ENCODE measurements at places on chromosomes 1 and 21.

GRCh38 chr1:219443763-219444162 lies 169.1 kb downstream of the ZC3H11B start:
- peak; percentile 79 for DNase-seq

DNA sequence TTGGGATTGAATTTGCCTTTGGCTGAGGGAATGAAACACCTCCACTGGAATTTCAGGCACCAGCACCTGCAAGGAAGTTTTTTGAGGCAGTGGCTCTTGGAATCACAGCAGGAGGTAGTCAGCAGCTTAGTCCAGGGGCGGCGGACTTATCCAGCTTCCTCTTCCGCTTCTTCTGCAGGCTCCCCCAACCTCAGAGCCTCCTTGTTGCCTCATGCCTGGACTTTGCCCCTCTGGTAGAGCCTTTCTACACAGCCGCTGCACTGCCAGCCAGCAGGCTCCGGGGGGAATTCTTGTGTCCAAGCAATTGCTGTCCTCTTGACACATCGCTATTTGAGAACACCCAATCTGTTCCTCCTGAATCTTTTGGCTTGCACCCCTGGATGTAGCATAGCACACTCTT lies 4.4 kb upstream of the RHEX start:
- DNase-seq: no peak

- no peak for DNase-seq
These were observed 252.8 kb downstream of the FOXD2 start for GRCh38 chr1:47690341-47691250.

GRCh38 chr1:183372586-183373230 lies 45.5 kb downstream of the NMNAT2 start:
- no peak for DNase-seq

GRCh38 chr1:41681331-41682098 lies 197.0 kb upstream of the EDN2 start:
- no peak for DNase-seq

GRCh38 chr1:167430134-167430848 lies 88.0 kb downstream of the CD247 start:
- DNase-seq: no peak

GRCh38 chr1:168035345-168035744 lies 98.5 kb upstream of the MPC2 start:
- no peak for DNase-seq

DNA sequence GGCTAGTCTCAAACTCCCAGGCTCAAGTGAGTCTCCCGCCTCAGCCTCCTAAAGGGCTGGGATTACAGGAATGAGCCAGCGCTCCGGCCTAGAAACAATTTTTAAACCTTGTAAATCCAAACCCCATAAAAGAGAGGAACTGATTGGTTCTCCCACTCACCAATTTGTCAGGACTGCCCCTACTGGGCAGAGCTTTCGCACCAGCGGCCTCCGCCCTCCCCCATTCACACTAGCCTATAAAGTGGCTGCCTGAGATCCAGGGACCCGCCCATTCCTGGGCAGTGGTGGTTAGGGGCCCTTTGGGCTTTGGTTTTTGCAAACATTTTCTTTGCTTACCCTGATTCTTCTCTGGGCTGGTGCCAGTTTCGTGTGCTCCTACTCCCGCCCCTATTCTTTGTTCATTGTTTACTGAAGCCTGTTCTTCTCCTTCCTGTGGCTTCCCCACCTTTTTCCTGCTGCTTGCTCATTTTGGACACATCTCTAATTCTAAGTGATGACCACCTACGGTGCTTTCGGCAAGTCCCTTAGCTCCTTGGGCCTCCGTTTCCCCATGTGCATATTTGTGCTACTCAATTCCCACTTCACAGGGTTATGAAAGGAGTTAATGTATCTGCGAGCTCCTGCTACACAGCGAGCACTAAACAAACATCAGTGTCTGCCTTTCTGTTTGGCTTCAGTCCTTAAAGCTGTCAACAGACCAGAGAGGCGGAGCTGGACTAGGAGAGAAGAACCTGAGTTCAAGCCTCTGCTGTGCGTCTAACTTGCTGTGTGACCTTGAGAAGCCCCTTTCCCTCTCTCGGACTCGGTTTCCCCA lies 39.8 kb upstream of the CLIC4 start:
- DNase-seq: peak; percentile 99

GRCh38 chr1:76715474-76715873 lies 151.8 kb upstream of the ST6GALNAC5 start:
- DNase-seq: no peak

DNA sequence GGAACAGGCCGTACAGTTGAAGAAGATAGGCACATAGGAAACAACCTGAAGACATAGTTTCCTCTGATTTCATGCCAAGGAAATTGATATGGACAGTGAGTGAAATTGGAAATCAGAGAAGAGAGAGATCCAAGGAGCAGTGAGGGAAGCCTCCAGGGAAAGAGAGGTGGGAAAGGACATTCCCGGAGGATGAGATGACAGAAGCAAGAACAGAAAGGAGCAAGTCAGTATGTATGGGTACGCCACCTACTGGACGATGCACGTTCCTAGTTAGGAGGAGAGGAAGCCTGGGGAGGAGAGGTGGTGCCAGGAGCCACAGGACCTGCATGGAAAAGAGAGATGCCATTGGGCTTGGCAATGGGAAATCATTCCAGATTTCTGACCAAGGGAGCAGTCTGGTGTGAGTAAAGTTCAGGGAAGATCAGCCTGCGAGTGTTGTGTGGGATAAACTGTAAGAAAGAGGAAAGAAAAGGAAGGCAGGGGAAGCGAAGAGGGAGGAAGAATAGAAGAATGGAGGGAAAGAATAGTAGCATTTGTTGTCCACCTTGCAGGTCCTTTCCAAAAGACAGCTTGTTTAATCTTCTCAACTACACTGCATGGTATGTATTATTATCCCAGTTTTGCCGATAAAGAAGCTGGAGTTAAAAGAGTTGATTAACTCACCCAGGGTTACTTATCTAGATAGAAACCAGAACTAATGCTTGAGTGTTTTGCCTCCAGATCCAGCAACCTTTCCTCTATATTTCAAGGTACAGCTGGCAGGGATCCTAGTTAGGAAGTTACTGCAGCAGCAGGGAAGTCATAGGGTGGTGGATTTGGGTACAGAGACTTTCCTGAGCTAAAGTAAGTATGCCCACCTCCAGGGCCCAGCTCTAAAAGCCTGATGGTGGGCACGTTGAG lies 27.4 kb downstream of the C1orf116 start:
- peak; percentile 84 for DNase-seq

DNA sequence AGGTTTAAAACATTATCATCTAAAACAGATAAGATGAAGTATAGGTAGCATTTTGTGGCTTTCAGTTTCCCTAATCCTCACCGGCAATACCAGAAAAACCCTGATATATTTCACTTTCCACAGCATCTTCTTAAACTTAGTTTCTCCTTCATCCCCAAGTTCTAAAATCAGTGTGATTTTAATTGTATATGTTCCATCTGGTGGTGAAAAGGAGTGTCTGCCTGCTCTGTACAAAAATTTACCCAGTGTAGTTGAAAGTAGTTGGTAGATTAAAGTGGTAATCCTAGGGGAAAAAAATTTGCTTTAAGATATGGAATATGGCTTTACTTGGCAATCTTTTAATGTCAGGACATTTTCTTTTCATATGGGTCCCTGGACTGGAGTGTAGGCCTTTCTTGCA lies 74.3 kb downstream of the CEP350 start:
- DNase-seq: no peak

GRCh38 chr1:19772053-19772452 lies 27.7 kb downstream of the TMCO4 start:
- DNase-seq: no peak

- no peak for DNase-seq
These were observed 93.6 kb upstream of the DEPDC1 start for GRCh38 chr1:68590473-68590872.

- DNase-seq: no peak
These were observed 38.2 kb downstream of the SELENOF start for GRCh38 chr1:86875722-86876121.

DNA sequence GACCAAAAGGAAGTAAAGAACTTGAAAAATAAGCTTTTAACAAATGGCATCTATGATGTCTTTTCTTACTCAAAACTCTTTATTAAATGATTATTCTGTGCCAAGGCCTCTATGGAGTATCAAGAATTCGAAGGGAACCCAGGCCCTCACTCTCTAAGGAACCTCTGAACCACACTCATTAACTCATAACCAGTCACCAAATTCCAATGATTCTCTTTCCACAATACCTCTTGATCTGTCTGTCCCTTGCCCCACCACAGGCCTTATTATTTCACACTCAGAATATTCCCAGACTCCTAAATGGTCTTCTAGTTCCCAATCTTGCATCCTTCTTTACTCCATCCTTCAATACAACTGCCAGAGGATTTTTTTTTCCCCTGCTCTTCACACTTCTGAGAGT lies 37.0 kb downstream of the PCSK9 start:
- no peak for DNase-seq

- DNase-seq: no peak
These were observed 2162.7 kb downstream of the NCAM2 start for GRCh38 chr21:23160914-23161313.

- no peak for DNase-seq
These were observed 15.3 kb upstream of the STUM start for GRCh38 chr1:226533220-226533619.

DNA sequence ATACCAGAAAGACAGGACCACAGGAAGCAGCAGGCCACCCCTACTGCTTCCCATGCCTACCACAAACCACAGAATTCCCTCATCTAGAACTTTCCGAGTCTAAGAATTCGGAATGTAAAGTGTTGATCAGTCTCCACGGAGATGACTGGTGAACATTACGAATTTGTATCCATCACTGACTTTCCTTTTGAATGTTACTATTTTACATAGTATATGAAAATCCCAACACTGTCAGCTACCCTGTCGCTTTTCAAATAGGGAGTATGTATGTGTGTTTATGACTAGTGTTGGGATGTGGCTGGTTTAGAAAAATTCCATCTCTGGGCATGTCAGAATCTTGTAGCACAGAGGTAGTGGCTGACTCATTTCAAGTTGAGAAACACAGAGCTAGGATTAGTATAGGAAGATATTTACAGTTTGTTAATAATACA lies 118.2 kb downstream of the COQ8A start:
- DNase-seq: peak; percentile 23

GRCh38 chr1:64478594-64479470 lies 8.9 kb downstream of the CACHD1 start:
- DNase-seq: no peak

- peak; percentile 2 for DNase-seq
These were observed 411.8 kb upstream of the ESRRG start for GRCh38 chr1:217134857-217135568.

DNA sequence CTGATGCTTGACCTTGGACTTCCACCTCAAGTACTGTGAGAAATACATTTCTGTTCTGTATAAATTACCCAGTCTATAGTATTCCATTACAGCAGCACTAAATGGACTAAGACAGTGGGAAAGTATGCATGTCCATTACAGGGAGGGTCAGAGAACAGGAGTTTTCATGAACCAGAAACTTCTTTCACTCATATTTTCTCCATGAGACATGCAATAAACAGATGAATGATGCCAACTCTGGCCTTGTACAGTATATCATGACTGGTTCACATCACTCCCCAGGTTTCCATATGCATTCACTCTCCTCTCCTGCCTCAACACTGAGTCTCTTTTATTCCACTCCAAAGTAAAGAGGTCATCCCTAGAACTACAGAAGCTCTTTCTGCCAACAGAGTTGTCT lies 4.5 kb upstream of the IFI16 start:
- DNase-seq: no peak

- DNase-seq: peak; percentile 37
These were observed 7.6 kb downstream of the EDN2 start for GRCh38 chr1:41476807-41477361.

DNA sequence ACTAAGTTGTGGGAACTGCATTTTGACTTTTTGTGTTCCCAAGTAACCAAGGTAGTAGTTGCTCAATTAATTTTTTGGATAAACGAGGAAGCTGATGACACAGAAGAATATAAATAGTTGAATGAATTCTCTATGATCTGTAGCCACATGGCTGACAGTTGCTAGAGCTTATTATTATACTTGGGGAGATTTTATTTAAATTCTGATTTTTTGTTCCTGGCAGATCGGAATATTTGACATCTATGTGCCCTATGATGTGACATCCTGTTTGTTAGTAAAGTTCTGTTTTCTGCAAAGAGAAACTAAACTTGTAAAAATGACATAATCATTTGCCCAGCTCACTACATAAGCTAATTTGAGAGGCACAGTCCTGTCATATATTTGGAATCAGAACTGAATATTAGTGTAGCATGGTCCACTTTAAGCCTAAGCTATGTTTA lies 9.7 kb upstream of the LYST start:
- DNase-seq: no peak

DNA sequence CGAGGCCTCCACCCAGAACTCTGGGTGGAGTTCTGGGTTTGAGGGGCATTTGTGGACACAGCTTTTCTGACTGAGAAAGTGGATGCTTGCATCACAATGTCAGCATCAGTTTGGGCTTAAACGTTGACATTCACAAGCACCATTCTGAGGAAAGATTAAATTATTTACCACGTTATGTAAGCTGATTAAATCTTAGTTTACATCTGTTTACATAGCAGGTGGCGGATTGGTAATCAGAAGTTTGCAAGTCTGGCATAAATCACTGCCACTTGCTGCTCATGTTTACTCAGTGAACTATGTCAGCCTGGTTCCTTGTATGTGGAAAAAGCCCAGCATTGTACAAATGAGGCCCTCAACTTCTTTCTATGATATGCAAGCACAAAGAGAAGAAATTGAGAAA lies 310.1 kb downstream of the PAPPA2 start:
- no peak for DNase-seq

DNA sequence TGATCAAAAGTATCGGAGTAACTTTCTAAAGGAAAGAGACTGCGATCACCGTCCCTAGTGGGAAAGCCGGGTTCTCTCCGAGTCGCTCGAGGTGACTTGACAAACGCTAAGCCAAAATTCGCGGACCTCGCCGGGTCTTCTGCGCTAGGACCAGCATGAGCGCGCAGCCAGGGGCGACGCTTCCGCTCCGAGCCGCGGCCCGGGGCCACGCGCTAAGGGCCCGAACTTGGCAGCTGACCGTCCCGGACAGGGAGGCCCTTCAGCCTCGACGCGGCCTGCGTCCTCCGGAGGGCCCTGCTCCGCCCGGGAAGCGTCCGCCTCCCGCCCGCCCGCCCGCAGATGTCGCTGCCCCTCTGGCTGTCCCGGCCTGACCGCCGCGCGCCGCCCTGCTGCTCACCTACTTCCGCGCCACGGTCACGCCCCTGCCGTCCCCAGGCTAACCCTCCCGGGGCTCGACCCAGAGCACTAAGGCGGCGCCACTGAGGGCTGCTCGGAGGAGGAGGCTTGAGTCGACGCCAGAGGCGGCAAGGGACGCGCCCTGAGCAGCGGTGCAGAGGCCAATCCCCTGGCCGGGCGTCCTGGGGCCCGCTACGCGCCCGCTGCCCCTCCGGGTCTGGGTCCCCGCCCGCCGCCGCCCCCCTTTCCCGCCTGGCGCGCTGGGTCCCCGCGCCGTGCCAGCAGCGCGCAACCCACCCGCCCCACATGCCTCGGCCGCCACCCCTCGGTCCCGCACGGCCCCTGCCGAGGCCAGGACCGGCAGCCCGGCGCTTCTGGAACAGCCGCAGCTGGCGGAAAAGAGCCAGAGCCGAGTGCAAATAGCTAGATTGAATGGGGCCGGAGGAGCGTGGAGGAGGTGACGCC lies 896 bp upstream of the DUSP10 start:
- DNase-seq: peak; percentile 84

GRCh38 chr21:45386336-45386727 lies 18.6 kb upstream of the COL18A1 start:
- DNase-seq: no peak

All from M059J (cell line).